Activated T-helper 1 cell treated with anti-CD3 and anti-CD28 coated beads, Interleukin-2, amount 50 U/mL, for 16 hours (primary cell): ENCODE measurements at places on chromosomes 11 and 22.

DNA sequence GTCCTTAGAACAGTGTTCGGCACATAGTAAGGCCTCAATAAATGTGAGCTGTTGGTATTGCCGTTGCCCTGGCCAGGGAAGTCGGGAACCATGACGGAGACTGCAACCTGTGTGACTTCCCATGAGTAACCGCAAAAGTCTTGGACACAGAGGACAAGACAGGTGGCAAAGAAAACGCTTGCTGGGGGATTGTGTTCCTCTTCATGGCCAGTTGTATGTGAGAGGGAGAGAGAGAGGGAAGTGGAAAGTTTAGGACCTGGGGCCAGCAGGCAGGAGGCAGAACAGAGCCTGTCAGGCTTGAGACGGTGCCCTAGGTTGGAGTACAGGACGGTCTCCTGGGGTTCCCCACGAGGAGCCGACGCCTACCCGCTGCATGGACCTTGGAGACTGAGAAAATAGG lies 90.2 kb downstream of the CEP164 start:
- DNase-seq = no peak

DNA sequence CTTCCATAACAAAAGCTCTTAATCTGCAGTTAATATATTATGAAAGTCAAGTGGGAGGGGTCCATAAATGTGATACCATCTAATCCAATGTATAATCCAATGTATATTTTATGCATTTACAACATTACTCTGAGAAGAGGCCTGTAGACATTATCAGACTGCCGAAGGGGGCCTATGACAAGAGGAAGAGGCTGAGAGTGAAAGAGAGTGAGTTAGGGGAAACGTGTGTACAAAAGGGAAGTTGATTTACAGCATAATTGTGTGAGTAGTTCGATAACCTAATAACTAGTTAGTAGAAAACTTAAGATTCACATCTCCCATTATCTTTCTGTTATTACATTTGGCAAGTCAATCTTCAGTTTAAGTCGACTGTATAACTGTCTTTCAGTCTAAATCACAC lies 86.6 kb downstream of the DDX10 start:
- DNase-seq = no peak

- no peak for DNase-seq
These were observed 37.9 kb upstream of the NUP160 start for GRCh38 chr11:47886096-47886495.

DNA sequence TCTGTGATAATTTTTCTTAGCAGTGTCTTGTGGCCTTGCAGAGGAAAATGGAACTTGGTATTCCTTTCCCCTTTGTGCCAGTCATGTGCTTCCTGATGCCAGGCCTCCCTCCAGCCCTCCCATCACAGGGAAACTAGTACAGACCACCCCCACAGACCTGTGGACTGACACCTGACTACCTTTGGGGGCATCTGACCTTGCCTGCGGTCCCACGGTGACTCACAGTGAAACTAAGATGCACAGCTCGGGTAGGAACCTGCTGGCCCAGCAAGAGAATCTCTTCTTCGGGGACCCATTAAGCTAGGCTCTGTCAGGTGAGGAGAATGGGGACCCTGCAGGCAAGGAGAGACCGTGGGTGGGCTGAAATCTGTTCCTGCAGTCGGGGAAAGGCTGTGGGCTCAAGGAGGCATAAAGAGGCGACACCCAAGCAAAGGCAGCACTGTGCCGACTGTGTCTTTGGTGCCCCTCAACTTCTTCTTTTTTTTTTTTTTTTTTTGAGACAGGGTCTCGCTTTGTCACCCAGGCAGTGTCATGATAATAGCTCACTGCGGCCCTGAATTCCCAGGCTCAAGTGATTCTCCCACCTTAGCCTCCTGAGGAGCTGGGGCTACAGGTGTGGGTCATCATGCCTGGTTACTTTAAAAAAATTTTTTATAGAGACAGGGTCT lies 20.8 kb upstream of the PEX26 start:
- DNase-seq = no peak

DNA sequence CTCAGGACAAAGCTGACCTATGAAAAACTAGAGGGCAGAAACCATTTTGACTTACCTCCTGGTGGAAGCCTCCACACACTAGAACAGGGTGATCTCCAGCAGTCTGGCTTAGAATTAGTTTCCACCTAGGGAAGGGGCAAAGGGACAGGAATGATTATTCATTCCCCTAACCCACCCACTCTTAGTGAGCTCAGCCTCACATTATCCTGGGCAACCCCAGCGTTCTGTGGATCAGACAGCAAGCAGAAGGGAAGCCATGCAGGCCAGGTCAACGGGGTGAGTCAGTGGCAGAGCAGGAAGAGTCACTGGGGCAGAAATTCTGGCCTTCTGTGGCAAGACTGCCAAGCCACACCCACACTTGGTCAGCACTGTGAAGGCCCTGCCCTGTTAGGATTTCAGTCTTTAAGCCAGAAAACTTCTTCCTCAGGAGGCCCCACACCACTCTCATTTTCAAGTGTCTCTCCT lies 10.5 kb downstream of the NUMA1 start:
- no peak for DNase-seq

DNA sequence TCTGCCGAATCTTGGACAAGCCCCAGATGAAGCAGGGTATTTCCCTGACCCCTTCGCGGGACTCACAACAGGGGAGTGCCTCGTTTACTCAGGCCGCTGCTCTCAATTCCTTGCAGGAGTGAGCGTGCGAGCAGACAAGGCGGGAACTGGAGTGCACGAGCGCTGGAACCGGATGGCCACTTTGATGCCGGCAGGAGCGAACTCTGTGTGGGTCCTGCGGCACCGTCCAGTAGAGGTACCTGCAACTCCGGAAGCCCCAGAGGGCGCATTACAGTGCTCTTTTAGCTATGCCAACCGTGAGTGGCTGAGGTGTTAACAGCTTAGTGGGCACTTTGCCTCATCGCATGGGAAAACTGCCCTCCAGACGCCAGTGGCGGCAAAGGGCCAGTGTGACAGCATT lies 182.3 kb upstream of the ANO3 start:
- DNase-seq = no peak

GRCh38 chr22:31223786-31224191 lies 11.7 kb downstream of the LIMK2 start:
- no peak for DNase-seq

DNA sequence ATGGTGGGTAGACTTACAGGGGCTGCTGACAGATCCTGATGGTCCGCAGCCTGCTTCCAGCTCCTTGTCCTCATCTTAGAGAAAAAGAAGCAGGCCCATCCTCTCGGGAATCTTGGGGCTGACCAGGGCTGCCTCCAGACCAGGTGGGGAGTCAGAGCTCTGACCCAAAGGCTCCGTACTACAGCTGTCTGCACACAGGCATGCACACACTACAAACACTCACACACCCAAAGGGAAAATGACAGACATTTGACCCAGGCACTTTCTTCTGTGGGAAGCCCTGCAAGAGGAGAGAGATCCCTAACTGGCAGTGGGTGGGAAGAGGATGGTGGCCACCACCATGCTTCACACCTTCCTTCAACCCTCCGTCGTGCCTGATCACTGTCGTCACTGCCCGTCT lies 46.9 kb upstream of the MYOD1 start:
- no peak for DNase-seq

DNA sequence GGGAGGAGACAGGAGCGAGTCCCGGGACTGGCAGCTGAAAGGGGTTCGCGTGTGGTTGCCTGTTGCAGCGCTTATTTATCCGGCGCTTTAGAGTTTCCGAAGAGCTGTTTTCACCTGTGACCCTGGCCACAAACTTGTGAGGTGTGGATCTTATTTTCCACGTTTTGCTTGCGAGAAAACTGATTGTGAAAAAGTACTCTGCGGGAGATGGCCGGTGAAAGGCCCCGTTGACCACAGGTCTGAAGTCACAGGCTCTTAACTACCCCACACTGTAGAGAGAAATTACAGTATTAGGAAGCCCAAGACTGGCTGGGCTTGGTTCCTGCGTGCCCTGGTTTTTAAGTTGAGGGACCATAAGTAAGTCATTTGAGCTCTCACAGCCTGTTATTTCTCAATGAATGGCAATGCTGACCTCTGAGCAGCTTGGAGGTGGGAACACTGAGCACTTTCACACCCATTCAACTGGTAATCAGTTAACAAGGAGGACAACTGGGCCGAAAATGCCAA lies 379 bp upstream of the RAB38 start:
- no peak for DNase-seq

DNA sequence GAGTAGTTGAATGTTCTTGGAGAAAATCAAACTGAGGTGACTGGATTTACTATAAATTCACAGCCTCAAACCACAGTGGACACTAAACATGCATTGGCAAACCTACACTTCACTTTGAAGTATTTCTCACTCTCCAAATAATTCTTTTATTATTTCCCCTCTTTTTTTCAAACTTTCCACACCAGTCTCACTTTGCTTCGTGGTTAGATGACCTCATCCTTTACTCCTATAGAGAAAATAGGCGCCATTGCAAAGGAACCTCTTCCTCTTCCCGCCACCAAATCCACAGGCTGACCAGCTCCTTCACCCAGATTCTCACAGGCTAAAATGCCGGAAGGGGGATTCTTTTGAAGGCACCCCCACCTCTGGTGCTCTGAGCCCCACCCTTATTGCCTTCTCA lies 33.4 kb downstream of the HTR3A start:
- DNase-seq = no peak

- DNase-seq = no peak
These were observed 19.6 kb downstream of the OR5M3 start for GRCh38 chr11:56453521-56453920.

- DNase-seq = no peak
These were observed 95.6 kb upstream of the ARHGAP20 start for GRCh38 chr11:110807801-110808200.

DNA sequence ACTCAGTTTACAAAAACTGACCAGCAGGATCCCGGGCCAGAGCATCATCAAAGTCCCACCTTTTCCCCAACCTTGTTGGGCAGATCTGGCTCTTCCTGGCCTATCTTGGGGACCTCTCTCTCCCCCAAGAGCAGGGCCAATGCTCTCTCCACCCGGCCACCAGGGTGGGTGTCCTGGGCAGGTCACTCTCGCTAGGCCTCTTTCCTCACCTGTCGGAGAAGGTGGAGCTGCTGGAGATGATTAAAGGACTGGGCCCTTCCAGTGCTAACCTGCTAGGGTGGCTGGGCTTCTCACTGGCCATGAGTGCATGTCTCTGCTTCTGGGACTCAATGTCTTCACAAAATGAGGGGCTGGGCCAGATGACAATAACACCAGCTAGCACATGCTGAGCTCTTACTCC lies 2.9 kb upstream of the CAPN5 start:
- no peak for DNase-seq

- DNase-seq = no peak
These were observed 26.0 kb downstream of the LRRC32 start for GRCh38 chr11:76644591-76644990.

DNA sequence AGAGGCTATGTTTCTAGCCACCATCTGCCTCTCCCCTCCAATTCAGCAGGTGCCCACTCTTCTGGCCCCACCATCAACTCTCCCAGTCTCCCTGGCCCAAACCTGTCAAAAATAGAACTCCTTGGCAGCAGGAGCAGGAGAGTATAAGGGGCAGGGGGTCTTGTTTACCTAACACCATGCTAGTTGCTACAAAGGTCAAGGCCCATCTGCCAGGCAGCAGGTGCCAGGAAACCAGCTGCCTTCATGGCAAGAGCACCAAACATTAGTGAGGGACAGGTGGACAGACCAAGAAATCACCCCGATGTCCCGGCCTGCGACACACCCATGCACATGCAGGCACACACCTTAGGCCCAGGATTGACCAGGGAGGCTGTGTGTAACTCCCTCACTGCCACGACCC lies 387.9 kb downstream of the BUD13 start:
- DNase-seq = no peak

DNA sequence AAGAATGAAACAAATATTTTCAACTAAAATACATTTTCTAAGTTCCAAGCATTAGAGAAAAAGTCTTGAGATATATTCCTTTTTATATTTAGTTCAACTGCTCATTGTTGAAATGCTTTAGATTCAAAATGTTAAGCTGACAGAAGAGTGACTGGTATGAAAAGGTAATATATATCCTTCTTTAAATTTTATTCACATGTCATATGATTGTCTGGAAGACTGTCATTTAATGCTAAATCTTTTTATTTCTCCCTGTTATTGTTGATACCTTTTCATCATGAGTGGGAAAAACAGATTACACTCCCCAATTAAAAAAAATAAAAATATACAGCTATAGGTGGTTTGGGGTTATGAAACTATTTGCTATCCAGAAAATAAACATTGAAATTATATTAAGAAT lies 965.4 kb downstream of the JRKL start:
- DNase-seq = no peak

GRCh38 chr22:50105208-50106100 lies 15.6 kb downstream of the MOV10L1 start:
- no peak for DNase-seq

DNA sequence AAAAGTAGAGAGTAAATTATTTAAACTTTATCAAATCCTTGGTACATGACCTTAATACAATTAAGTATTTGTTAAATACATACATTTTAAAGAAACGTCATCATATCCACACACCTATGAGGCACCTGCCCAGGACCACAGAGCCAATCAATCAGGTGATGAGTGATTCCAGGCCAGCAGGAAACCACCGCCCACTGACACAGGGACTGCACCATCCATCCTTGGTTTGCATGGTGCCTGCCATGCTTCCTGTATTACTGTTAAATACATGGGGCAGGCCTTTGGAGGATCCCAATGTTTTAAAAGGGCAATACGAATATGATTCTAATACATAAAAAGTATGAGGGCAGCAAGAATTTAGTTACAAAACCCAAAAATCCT lies 7.0 kb upstream of the TBC1D10A start:
- DNase-seq = no peak

DNA sequence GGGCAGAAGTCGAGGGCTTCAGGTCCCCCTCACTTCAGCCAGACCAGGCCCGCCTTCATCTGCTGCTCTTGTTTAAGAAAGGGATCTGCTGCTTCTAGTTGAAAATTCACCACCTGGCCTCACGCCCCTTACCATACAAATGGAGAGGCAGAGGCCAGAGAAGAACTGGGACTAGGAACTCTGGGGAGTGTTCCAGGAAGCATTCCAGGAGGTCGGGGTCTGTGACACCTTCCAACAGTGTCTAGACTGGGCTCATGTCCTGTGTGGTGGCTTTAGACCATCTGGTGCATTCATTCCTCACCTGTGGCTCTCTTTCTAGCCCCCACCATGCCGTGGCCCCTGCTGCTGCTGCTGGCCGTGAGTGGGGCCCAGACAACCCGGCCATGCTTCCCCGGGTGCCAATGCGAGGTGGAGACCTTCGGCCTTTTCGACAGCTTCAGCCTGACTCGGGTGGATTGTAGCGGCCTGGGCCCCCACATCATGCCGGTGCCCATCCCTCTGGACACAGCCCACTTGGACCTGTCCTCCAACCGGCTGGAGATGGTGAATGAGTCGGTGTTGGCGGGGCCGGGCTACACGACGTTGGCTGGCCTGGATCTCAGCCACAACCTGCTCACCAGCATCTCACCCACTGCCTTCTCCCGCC lies 12.3 kb downstream of the TSKU start:
- no peak for DNase-seq

GRCh38 chr11:117706322-117706814 lies 90.6 kb downstream of the DSCAML1 start:
- no peak for DNase-seq
